ENCODE measurements at places on chromosomes 5 and 9.

- DNase-seq, result no peak
Observed at GRCh38 chr5:133635051-133635450, 22.7 kb upstream of the FSTL4 start.

- peak; percentile 68 for DNase-seq
Observed at GRCh38 chr9:137021979-137022661, 5.9 kb downstream of the ABCA2 start.

DNA sequence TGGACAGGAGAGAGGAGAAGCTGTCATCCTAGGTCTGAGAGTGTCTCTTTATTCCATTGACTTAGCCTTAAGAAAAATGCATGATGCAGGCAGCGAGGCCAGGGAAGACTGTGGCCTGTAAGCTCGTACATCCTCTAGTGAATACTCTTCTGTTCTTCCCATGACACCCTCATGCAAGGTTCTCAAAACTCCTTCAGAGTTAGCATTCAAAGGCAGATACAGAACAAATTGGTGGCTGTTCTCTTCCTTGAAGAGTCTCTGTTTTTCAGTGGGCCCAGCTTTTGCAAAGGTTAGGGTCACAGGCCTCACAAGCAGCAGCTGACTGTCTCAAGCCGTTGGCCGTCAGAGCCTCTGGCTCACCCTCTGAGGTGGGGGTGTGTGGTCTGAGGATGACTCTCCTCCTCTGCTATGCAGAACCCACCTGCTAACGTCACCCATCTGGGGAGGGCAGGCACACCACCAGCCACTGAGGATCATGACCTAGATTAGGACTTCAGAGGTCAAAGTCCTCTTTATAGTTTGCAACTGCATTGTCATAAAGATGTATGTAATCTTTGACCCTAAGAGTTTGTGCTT, 15.1 kb downstream of the ADCY2 start:
- DNase-seq, result no peak

DNA sequence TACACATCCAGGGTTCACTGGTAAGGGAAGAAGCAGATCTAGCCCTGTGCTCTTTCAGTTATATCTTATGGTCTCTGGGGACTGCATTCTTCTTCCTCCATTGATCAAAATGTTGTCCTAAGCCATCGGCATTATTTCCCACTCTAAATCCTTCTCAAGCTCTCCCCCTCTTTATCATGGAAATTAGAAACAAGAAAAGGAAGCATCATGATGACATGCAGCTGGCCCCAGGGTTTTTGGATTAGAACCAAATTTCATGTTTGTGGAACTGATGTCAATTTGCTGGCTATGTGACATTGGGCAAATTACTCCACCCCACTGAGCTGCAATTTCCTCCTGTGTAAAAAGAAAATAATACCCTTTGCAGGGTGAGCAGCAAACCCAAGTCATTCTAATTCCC, 39.5 kb downstream of the MFAP3 start:
- DNase-seq, result no peak

DNA sequence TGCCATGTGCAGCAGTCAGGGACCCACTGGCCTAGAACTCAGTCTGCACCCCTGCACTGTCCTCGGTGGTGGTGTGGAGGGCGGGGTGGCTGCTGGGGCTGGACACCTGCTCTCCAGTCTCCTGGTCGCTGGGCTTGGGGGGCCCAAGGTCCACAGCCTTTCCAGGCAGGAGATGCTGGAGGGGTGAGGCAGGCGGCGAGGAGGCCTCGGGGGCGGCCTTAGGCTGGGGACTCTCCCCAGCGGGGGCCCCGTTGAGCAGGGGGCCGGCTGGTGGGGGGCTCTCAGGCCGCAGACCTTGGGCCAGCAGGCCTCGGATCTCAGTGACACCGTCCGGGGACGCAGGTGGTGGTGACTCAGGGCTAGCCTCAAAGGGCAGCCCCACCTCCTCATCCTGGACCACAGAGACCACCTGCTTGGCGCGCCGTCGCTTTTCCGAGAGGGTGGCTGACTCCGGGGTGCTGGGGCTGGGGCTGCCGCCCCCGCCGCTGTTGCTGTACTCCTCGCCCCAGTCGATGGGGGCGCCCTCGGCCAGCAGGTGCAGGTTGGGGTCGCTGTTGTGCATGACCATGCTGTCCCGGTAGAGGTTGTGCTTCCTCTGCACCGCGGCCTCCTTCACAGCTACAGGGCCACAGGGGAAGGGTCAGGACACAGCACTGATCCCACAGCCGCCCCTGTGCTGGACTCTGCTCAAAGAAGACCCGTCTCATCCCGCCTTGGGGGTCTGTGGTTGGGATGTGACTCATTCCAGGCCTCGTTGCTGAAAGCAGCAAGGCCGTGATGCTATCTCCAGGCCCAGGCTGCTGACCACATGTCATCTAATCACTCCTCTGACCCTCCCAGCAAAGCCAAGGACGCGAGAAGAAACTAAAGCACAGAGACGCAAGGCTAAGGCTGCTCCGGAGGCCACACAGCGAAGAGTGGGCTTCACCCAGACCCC, 55.8 kb downstream of the LRSAM1 start:
- DNase-seq, result no peak

DNA sequence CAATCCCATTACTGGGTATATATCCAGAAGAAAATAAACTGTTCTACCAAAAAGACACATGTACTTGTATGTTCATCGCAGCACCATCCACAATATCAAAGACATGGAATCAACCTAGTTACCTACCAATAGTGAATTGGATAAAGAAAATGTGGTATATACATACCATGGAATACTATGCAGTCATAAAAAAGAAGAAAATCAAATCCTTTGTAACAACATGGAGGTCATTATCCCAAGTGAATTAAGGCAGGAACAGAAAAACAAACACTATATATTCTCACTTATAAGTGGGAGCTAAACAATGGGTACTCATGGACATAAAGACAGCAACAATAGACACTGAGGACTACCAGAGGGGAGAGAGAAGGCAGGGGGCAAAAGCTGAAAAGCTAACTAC, 67.7 kb downstream of the NR2F1-AS1 start:
- DNase-seq, result no peak

- no peak for DNase-seq
Observed at GRCh38 chr5:167934551-167934971, 356.9 kb upstream of the WWC1 start.
